Spleen (tissue), 13 donors: ENCODE measurements at places on chromosomes 7 and 10. TPM values are rescaled to one million over a fixed set of nuclear protein-coding genes. Genes with fewer than 3 reads are reported as not detected.

Gene LIPN
- 0.92 TPM for total RNA-seq

Gene MLXIPL
- total RNA-seq, result not detected

Gene HOXA4
- 3.9 TPM for total RNA-seq

Gene SUPV3L1
- 28.5 TPM for total RNA-seq

Gene C10orf95
- not detected for total RNA-seq

Gene UNCX
- total RNA-seq, result not detected
